ENCODE measurements at places on chromosomes 2 and 18.

DNA sequence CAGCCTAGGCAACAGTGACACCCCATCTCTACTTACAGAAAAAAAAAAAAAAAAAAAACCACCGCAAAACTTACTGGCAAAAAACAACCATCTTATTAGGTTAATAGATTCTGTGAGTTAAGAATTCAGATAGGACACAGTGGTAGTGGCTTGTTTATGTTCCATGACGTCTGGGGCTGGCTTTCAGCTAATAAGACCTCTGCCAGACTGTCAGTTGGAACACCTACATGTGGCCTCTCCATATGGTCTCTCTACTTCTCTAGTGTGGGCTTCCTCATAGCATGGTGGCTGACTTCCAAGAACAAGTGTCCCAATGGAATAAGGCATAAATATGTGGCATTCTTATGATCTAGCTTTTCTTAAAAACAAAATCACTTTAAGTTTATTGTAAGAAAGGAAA lies 94.0 kb upstream of the OTX1 start:
- DNase-seq = no peak

DNA sequence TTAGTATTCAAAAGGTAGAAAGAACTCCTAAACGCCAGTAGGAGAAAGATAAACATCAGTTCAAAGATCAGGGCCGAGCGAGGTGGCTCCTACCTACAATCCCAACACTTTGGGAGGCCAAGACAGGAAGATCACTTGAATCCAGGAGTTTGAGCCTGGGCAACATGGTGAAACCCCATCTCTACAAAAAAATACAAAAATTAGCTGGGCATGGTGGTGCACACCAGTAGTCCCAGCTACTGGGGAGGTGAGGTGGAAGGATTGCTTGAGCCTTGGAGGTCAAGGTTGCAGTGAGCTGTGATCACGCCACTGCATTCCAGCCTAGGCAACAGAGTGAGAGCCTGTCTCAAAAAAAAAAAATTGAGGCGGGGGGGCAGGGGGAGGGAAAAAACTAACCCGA lies 40.6 kb downstream of the MBOAT2 start:
- no peak for DNase-seq

DNA sequence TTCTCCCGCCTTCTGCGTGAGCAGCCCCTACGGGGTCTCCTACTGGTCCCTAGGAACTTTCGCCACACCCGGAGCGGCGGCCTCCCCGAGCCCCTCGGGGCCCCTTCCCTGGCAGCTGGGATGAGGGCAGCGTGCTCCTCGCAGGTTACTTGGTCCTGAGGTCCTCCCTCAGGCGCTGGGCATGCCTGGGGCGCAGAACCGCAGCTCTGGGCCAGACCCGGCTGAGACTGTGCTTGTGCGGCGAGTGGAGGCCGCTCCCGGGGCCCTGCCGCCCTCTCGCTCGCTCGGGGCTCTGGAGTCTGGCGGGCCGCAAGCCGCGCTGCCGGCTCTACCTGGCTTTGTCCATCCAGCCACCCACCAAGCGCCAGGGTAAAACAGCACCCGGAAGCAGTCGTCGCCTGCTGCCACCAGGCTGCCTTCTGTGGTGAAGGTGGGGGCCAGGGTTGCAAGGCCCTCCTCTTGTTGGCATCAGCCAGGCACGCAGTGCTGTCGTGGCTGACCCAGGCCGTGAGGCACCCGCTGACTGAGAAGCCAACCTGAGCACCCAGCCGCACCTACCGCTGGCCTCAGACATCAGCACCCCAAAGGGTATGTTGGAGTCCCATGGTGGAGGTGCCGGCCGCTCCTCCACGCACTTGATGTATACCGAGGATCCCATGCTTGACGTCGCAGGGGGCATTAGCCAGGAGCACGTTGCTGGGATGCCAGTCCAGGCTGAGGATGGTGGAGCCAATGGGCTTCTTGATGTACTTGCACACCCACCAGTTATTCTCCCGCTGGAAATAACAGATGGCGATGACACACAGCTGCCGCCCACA lies 46.1 kb upstream of the PTH2R start:
- DNase-seq = no peak

GRCh38 chr2:105593221-105593967 lies 151.3 kb upstream of the NCK2 start:
- no peak for DNase-seq

GRCh38 chr2:219533930-219534661 lies 9.5 kb downstream of the CHPF start:
- no peak for DNase-seq

DNA sequence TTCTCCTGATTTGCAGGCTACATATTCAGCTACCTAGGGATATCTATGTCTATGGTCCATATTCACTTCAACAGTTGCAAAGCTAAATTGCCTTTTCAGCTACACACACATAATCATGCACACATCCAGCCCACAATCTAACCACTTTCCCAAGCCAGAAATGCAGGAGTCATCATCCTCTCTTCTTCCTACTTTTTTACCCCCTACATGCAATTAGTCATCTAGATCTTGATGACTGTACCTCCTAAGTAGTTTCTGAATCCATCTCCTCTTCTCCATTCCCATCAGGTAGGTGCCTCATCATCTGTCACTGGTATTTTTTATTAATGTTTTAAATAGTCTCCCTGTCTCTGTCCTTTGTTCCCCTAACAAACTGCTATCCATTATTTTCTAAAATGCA lies 23.7 kb upstream of the SPRED2 start:
- DNase-seq = no peak

DNA sequence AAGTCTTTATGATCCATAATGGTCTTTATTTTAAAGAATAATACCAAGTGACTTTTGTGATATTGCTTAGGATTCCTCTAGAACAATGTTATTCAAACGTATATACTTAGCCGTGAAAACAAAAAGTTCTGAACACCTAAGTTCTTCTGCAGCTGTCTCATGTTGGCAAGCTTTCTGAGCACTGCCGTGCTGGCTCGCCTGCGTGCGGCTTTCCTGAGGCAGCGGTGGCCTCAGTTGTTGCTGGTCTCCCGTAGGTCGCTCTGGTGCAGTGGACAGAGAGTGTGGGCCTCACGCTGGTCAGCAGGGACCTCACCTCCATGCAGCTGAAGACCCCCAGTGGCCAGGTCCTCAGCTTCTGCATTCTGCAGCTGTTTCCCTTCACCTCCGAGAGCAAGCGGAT lies 66.8 kb upstream of the NFATC1 start:
- DNase-seq = no peak

DNA sequence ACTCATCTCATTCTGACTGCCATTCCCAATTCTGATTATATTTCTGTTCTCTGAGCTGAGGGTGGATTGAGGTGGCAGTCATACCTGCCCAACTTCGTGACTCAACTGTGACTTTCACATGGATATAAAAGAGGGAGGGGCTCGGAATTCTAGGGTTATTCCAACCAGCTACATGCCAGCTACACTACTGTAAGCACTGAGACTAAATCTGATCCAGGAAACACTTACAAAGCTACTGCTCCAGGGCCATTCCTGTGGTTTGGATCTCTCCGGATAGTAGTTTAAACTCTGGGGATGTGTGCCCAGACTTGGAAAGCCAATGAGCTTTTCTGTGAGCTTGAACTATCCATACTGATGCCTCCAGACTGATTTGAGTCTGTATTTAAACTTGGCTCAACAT lies 7.9 kb downstream of the MAP2 start:
- DNase-seq = no peak

DNA sequence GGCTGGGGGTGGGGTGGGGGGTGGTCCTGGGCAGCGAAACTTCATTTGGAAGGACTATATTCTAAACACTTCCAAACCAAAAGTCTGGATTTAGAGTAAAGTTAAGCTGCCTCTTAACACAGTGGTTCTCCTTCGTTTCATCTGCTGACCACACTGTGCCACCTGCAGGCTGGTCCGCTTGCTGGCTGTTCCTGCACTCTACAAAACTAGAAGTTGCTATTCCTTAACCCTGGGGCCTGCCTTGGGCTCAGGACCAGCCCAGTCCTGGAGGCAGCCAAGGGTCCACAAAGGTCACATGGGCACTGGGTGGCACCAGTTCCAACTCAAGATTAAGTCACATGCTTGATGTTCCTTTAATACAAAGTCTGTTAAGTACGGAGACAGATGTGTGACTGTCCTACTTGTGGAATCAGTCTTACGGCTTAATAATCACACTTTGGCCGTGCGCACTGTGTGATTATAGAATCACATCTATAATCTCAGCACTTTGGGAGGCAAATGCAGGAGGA lies 195.4 kb downstream of the FAM210A start:
- peak; percentile 27 for DNase-seq

- DNase-seq = peak; percentile 34
Observed at GRCh38 chr2:215002500-215002899, 135.9 kb downstream of the ABCA12 start.

DNA sequence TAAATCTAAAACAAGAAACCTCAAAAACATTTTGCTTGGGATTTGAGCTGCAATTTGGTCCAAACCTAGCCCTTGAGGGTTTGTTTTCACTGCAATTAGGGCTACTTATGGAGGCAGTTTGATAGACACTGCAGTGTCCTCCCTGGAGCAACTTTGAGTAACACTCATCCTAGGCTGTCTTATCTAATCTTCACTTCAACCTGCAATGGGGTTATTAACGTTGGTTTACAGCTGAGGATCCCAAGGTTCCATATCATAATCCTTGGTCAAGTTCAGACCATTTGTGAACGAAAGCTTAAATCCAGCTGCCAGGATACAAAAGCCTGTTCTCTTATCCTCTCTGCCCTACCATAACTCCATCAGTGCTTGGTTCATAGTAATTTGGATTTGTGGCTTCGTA lies 2.5 kb downstream of the ANXA4 start:
- DNase-seq = no peak

DNA sequence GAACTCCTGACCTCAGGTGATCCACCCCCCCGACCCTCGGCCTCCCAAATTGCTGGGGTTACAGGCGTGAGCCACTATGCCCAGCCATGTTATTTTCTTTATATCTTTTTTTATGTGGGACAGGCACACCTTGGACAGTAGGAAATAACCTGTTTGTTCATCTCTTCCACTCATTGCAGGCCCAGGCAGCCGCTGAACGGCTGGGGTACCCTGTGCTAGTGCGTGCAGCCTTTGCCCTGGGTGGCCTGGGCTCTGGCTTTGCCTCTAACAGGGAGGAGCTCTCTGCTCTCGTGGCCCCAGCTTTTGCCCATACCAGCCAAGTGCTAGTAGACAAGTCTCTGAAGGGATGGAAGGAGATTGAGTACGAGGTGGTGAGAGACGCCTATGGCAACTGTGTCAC lies 8.4 kb downstream of the CAD start:
- no peak for DNase-seq

- DNase-seq = no peak
Observed at GRCh38 chr18:22778996-22779395, 154.1 kb upstream of the RBBP8 start.

GRCh38 chr18:10266334-10266590 lies 188.2 kb upstream of the APCDD1 start:
- DNase-seq = no peak

All from GM20000 (cell line).